ENCODE measurements at places on chromosomes 5 and 9. TPM values are rescaled to one million over a fixed set of nuclear protein-coding genes. Genes with fewer than 3 reads are reported as not detected.

DNA sequence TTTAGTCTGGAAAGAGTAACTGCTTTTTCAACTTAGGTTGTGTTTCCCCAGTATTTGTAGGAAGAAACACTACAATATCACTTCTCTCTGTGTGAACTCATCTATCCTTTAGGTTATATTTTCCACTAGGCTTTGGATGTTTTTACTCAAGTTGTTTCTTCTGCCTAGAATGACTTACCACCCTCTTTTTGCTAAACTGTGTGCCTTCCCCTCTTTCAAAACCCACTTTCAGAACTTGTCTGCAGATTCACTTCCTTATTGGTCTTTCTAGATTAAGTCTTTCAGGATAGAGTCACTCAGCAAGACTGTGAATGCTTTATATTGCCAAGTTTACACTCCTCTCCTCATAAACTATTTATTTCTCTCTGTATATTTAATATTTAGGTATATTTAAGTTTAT is 14.2 kb upstream of the CAST start:
- H3K27ac ChIP-seq, result no peak overlapping the region
- H3K4me3 ChIP-seq, result no peak overlapping the region
- H3K4me1 ChIP-seq, result peaks cover 5% of the 10 kb centered on the region
- H3K36me3 ChIP-seq, result no peaks in the 10 kb centered on the region
- peaks cover 3% of the 10 kb centered on the region for H3K27me3 ChIP-seq

DNA sequence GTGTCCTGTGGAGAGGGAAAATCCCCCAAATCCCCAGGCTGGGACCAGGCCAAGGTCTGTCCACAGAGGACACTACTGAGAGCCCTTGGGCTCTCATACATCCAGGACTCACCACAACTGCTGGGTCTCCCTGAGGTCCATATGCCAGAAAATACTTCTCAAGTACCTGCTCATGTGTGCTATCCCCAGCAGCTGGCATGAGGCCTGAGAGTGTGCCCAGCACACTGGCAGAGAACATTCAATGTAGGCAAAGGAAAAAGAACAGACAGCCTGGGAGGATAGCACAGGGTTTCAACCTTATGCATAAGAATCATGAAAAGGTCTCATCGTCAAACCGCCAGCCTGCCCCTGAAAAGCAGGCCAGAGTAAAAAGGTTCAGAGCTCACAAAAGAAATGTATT is 154.1 kb upstream of the TAS2R1 start:
- H3K27me3 ChIP-seq, result no peaks in the 10 kb centered on the region
- H3K36me3 ChIP-seq, result peaks cover 4% of the 10 kb centered on the region
- peaks cover 5% of the 10 kb centered on the region for H3K4me1 ChIP-seq
- H3K27ac ChIP-seq, result no peak overlapping the region

GRCh38 chr5:177446200-177447065 is at the start of gene PRR7:
Gene PRR7, plus strand, starts transcription at chr5:177446814. Its CDS starts 8,254 bp downstream, at chr5:177455068.
- peaks cover 47% of the 10 kb centered on the region for H3K27me3 ChIP-seq
- H3K4me3 ChIP-seq, result peak within 1 kb of the TSS; percentile 93
- peak; percentile 58 for DNase-seq
- peaks cover 6% of the 10 kb centered on the region for H3K36me3 ChIP-seq

- no peak for DNase-seq
- no peak overlapping the region for H3K27ac ChIP-seq
- H3K27me3 ChIP-seq, result no peaks in the 10 kb centered on the region
- no peaks in the 10 kb centered on the region for H3K4me1 ChIP-seq
- no peaks in the 10 kb centered on the region for H3K36me3 ChIP-seq
- H3K4me3 ChIP-seq, result no peak overlapping the region
These were observed 5.8 kb upstream of the ALDH1A1 start for GRCh38 chr9:72958485-72959281.

GRCh38 chr5:126497506-126497905 is 74.3 kb downstream of the GRAMD2B start:
- no peak overlapping the region for H3K27ac ChIP-seq
- H3K27me3 ChIP-seq, result no peaks in the 10 kb centered on the region
- H3K4me1 ChIP-seq, result peaks cover 10% of the 10 kb centered on the region
- H3K36me3 ChIP-seq, result peaks cover 6% of the 10 kb centered on the region

Gene CDC20B
- not detected for total RNA-seq

DNA sequence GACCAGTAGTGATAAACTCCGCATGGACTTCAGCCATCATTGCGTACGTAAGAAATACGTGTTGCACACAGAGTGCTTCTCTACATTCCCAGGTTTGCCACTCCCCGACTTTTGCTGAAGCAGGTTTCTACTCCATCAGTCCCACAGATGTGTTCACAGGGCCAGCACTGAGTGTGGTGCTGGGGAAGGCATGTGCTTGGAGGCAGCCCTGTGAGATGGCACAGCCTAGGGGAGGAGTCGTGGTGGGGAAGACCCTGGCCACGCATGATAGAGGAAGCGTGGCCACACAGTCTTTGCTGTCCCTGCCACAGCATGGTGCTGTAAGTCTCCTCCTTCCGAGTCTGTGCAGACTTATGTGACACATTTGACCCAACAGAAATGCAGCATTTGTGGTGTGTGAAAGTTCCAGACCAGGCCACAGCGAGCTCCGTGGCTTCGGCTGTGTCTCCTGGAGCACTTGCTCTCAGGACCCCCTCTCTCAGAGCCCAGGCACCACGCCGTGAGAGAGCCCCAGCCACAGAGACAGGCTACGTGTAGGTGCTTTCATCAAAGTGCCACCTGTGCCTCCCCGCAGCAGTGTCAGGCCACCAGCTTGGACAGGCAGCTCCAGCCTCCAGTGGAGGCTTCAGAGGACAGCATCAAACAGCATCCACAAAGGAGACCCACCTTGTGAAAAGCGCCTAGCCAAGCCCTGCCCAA is 197.8 kb downstream of the AUH start:
- H3K27ac ChIP-seq, result no peak overlapping the region
- no peak overlapping the region for H3K4me3 ChIP-seq
- DNase-seq, result no peak
- no peaks in the 10 kb centered on the region for H3K36me3 ChIP-seq
- H3K27me3 ChIP-seq, result no peaks in the 10 kb centered on the region

DNA sequence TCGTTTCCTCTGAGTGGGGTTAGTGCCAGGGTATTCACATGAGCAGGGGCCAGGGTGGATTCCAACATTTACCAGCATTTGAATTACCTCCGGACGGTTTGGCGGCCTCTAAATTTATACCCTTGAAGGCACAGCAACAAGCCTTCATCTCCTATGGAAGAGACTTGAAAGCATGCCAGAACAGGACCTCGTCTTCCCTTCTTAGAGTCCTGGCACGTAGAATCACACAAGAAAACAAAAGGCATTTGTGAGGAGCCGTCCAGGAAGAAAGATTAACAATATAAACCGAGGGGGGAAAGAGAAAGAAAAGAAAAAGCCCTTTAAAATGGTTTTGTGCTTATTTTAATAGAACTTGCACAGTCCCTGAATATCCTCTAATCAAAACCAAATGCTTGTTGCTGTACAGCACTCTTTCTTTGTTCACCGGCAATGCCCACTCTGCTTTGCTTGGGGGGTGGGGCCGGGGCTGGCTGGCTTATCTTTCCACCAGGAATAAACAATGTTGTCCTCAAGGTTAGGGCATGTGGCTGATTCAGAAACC is 575.8 kb upstream of the ZNF462 start:
- H3K36me3 ChIP-seq, result peaks cover 3% of the 10 kb centered on the region
- peaks cover 62% of the 10 kb centered on the region for H3K4me1 ChIP-seq
- H3K27ac ChIP-seq, result peak overlapping the region; percentile 99
- no peaks in the 10 kb centered on the region for H3K27me3 ChIP-seq
- H3K4me3 ChIP-seq, result peak overlapping the region; percentile 32

DNA sequence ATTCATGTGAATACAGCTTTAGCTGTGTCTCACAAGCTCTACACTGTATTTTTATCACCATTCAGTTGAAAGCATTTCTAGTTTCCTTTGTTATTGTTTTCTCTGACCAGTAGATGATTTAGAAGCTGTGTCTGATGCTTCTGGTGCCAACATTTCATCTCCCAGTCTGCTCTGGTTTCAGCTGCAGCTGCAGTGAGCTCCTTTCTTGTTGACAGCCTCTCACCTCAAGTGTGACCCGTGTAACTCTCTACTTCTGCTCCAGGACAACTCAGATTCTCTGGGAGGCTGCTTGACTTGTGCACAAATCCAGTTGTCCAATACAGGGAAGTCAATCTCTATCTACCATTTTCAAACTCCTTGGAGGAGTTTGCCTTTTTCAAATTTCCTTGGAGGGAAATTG is 504.8 kb downstream of the DIRAS2 start:
- no peak overlapping the region for H3K4me3 ChIP-seq
- H3K36me3 ChIP-seq, result no peaks in the 10 kb centered on the region

All from neural crest cell (in vitro differentiated cells).